ENCODE measurements at places on chromosomes 7 and 10.

DNA sequence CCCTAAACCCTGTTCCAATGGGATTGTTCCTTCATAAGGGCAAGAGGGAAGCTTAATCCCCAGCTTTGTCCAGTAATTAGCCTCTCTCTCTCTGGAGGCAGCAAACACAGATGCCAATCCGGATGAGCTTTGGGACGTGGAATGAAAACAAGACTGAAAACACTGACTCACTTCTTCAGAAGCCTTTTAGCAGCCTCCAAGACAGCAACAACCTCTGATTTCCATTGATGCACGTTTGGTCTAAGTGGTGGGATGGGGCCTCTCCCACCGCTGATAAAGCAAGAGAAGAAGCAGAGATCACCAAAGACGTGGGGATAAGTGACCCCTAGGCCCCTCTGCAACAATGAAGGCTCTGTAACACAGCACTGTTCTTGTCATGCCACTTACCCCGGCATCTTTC lies 5.8 kb upstream of the GFRA1 start:
- DNase-seq: no peak

DNA sequence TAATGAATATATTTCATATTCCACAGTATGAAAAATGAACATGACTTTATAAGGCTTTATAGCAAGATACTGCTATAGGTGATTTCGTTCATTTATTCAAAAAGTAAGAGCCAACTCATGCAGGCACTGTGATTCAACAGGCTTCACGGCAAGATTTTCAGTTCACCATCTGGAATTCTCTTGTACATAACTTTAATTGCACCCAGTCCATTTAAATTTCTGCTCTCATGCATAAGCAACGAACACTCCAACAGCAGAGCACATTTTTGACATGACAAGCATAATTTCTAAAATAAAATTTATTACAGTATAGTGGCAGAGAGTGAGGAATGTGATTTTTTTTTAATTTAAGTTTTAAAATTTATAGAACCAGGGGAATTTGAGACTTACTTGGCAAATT lies 436.1 kb downstream of the PHTF2 start:
- DNase-seq: no peak

DNA sequence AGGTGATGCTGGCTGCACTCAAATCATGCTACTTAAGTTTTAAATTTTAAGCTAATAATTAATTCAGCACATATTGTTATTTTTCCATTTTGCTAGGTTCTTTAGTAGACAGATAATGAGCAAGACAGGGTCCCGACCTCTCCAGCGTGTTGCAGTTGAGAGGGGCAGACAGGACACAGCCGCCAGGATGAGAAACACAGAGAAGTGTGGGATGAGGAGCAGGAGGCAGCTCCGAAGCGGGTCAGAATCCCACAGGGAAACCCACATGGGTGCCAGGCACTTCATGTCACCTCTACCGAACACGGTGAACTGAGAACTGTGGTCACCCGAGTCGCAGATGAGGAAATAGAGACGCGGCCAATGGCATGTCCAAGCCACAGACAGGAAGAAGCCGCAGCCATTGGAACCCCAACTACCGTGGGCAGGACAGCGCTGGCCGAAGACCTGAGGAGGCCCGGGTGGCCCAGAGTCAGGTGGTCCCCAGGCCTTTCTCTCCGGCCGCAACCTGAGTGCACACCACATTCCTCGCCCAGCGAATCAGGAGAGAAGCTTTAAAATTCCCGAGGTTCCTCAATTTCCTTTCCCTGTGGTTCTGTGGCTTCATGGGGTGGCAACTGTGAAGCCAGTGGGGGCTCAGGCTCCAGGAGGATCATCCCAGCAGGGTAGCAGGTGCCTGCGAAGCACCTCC lies 213.0 kb downstream of the DNAJB6 start:
- DNase-seq: no peak

DNA sequence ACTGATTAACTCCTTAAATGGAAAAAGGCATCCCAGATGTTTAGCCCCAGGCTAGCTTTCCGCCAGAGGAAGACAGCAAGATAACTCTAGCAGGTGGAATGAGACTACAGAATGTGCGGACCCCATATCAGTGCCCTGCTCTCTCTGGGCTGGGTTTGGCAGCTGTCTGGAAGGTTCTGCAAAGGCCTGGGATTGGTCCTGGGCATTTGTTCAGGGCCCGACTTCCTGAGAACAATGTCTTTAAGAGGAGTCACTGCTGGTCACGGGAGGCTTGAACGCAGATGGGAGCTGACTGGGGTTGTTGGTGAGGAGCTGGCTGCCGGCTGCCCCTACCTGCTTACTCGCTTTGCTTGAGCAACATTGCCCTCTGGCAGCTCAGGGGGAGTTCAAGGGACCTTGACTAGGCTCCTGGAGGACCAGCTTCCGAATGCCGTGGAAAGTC lies 130.6 kb upstream of the BTBD16 start:
- DNase-seq: no peak

- no peak for DNase-seq
Measured at GRCh38 chr7:95845007-95845406, 72.7 kb downstream of the DYNC1I1 start.

DNA sequence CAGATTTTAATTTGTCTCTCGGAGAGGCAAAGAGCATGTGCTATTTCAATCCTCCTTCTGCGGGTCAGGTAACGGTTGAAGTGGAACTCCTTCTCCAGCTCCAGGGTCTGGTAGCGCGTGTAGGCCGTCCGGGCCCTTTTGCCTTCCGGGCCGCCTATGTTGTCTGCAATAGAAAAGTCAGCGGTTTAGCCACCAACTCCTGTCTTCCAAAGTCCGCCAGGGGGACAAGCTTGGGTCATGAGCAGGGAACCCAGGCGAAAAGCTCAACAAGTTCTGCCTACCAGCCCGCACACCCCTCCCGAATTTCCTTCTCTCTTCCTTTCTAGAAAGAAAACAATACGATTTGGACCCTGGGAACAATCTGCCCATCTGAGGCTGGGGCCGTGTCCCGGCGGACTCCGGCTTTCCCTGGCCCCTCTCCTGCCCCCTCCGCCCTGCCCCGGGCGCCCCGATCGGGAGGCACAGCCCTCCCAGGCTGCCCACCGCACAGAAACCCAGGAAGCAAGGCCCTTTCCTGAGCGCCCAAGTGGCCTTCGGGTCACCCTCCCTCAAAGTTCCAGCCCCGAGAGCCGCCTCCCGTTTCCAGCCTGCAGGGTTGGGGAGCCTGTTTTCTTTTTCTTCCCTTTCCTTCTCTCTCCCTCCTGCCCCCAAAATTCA lies 1.4 kb downstream of the HOXA5 start:
- DNase-seq: no peak
